ENCODE measurements at places on chromosomes 7 and 10.

DNA sequence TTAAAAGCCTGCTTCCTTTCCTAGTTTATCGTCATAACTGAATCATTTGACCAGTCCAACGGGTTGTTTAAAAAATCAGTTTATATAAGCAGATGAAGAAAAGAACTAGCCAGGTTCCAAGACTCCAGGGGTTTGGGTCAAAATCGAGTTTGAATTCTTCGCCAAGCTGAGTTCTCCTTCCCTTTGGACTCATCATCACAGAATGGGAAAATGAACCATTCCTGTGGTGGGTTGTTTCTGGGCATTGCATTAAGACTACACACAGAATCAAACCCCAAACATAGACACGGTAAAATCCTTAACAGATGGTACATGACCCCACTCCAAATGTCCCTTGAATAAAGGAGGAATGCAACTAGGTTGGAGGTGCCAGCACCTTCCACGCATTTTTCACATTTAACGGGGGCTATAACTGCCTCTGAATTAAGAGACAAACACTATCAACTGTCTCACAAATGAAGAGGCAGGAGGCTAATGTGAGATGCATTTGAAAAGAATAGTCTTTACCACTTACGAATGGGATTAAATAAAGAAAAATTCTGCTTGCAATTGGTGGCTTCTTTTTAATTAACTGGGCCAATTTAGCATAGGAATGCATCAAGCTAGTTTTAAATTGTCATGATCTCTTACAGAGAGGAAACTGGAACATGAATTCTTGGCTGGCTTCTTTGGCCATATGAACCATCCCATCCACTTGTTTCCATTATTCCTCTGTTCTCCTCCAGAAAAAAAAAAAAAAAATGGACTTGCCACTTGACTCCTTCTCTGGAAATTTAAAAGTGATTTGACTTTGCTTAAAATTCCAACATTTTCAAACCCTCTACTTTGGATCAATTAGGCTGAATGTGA lies 61.1 kb downstream of the CHST15 start:
- no peak for DNase-seq

DNA sequence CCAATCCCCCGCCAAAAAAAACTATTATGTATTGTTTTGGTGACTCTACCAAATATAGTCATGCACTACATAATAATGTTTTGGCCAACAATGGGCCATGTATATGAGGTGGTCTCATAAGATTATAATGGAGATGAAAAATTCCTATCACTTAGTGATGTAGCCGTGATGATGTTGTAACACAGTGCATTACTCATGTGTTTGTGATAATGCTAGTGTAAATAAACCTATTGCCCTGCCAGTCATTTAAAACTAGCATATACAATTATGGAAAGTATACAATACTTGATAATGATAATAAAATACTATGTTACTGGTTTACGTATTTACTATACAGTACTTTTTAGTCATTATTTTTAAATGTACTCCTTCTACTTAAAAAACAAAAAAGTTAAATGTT lies 101.5 kb downstream of the SLC25A40 start:
- DNase-seq = no peak

- DNase-seq = no peak
These were observed 20.0 kb downstream of the WNT8B start for GRCh38 chr10:100482834-100483185.

DNA sequence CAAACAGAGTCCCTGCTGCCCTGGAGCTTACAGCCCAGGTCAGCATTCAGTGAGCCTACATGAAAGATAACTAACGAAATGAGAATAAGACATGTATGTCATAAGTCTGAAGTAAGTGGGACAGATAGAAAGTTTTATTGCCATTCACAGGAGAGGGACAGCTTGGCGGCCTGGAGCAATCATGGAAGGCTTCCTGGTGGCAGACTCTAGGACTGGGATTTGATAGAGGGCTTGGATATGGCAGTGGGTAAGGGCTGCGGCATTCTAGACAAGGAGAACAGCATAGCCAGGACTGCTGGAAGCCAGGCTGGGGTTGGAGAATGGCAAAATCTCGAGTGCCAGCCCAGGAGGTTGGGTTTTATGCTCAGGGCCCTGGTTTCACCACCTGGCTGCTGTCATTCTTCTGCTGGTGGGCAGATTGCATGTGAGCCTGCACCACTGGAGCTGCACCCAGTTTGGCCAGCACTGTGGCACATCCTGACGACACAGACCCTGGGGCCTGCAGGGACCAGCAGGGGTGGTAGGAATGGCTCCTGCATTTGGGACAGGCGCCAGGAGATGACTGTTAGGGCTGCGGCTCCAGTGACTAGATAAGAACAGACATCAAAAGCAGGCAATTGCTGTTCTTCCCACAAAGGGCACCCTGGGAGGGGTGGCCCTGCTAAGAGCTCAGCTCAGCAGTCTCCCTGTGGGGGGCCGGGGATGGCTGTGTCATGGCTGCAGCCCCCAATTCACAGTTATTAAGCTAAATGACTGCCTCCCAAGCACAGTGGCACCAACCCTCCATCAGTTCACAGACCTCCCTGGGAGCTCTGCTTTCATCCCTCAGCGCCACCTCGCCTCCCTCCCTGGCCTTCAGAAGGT lies 161.1 kb downstream of the RPS24 start:
- DNase-seq = no peak

DNA sequence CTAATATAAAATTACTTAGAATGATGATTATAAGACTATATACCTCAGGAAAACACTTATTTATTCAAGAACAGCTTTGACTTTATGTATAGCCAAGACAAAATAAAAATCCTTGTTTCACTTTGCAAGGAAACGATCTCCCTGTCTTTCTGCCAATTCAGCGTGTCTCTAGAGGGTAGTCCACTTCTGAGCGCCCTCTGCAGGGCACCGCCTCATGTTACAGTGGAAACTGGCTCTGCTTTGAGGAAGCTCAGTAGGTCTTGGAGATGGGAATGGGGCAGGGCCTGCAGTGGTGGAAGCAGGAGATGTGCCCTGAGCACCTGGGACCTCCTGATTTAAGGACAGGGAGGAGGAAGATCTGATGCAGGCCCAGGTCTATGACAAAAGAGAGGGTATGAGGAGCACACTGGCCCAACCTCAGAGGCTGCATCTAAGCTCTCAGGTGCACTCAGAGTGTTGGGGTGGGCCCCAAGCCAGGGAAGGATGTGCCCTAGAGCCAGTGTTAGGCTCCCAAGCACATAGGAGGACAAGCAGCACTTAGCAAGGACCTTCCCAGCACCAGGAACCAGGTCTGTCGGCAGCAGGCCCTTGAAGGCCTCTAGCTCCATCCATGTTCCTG lies 481.0 kb downstream of the TNS3 start:
- DNase-seq = peak; percentile 20

GRCh38 chr10:35581655-35582054 lies 23.5 kb upstream of the GJD4 start:
- DNase-seq = no peak

DNA sequence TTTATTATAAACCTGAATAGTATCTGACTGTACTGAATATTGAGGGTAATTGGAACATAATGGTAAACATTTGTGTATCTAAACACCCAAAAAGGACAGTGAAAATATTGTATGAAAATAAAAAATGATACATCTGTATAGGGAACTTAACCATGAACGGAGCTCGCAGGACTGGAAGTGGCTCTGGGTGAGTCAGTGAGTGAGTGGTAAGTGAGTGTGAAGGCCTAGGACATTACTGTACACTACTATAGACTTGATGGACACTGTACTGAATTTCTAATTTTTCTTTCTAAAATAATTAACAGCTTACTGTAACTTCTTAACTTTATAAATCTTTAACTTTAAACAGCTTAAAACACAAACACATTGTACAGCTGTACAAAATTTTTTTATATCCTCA lies 454.5 kb upstream of the FZD8 start:
- DNase-seq = no peak

DNA sequence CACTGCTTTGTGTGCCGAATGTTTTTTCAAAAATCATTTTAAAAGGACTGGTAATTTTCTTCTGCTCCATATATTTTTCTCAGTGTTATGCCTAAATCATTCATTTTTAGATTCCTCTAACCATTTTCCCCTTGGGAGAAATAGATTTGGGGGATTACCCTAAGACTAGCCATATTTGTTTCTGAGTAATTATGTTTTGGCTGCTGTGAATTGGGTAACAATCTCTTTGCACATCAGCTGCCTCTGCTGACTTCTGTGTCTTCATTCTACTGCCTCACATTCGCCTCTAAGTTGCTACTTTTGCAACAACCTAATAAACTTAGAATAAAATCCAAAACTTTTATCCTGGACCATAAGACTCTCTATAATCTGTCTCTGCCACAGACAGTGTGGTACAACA lies 18.5 kb upstream of the MRC1 start:
- no peak for DNase-seq

DNA sequence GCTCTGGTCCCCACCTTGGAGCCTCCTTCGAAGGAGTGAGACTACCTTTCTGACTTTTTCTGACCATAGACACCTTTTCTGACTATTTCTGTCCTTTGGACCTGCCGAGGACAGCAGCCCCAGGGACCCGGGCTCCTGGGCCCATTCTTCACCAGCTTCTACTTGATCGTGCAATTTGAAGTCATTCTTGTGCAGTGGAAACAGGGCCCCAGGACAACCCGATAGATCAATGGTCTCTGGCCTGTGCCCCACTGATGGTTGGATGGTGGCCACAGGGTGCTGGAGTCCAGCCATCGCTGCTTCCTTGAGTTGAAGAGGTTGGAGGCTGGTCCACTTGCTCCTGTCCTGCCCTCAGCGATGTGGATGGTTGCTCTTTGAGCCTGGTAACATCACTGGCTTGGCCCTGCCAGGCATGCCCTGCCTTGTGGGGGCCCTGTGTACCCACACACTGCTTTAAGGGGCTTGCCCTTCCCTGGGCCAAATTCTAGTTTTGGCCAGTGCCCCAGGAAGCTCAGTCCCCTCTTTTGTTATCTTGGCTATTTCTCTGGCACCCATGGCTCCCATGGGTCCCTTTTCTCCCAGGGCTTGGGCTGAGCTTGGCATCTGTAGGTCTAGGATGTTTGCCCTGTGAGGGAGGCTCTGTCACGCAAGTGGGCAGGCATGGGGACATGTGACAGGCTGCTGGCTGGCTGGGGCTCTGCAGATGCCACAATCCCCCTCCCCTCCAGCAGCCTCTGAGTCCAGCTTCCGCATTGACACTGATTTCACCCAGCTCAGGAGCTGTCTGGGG lies 375.6 kb upstream of the NUPR2 start:
- no peak for DNase-seq

- DNase-seq = no peak
These were observed 102.1 kb downstream of the FOXL3 start for GRCh38 chr7:391961-392524.

- DNase-seq = no peak
These were observed 207.9 kb downstream of the TNS3 start for GRCh38 chr7:47373871-47374451.

DNA sequence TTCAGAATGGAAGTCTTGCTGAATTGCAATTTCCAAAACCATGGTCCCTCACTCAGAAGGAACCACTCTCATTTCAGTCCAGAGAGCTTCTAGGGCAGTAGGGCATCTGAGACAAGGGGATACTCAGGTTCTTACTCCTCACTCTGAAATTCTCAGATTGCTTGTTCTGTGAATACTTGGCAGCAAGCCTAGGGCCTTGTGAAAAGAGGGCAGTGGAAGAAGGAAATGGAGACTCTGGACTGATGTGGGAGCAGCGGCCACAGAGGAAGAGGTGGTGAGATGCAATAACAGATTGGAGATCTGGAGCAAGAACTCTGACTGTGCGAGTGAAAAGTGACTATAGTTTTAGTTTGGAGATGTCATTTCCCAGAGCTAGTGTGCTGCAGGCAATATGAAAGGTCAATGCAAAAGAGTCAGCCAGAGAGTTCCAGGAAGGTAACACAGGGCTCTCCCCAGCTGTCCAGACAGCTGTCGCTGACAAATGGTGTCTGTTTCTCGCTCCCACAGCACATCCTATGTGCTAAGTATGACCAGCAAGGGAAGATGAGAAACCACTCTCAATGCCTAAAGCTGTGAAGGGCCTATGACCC lies 291.6 kb upstream of the KIAA1217 start:
- DNase-seq = no peak

GRCh38 chr7:118040562-118040961 lies 143.4 kb upstream of the LSM8 start:
- DNase-seq = no peak

DNA sequence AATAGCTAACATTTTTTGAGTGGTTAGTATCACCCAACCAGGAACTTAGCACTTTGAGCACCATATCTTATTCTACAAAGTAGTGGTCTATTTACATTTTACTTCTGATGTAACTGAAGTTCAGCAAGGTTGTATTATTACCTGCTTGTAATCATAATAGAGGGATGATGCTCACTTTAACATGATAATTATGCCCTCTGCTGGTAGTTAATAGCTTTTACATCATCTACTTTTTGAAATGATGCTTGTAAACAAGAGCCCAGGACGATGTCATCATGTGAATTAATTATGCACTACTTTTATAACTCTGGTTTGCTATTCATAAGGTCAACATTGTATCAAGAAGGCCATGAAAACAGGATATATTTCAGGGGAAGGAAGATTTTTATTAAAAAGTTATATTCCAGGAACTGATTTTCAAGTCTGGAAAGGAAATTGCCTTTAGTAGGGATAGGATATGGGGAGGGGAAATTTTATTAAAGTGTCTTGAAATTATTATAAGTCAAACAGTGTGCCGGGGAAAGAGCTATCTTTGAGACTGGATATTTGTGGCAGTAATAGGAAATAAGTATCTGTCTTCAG lies 80.3 kb upstream of the SCIN start:
- DNase-seq = no peak

DNA sequence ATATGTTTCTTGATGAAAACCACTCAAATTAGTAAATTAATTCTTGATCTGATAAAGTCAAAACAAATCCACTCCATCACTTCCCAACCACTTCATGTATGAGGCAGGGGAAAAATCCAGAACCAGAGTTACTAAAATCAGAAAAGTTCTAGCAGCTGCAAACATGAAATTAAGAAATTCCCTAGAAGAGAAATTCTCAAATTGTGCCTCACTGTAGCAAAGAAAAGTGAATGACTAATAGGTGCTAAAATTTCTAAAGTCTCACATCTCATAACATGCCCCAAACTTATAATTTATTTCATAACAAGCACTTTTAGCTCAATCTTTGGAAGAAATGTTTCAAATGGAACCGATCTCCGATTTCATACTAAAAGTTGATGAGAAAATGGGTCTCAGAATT lies 345.0 kb upstream of the AOAH start:
- no peak for DNase-seq

- no peak for DNase-seq
These were observed 58.2 kb downstream of the POU6F2 start for GRCh38 chr7:39035903-39036302.

GRCh38 chr10:3774018-3774813 lies 10.8 kb downstream of the KLF6 start:
- DNase-seq = no peak

DNA sequence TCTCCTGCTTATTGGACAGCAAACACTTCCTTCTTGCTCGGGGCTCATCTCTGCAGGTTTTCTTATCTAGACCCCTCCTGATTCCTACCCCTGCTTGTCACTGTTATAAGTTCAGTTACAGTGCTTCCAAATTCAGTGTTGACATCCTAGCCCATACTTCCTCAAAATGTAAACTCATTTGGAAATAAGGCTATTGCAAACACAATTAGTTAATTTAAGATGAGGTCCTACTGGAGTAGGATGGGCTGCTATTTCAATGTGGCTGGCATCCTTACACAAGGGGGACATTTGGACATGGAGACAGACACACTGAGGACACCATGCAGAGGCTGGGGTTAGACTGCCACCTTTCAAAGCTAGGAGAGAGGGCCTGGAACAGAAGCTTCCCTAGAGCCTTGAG lies 85.2 kb upstream of the NPVF start:
- DNase-seq = no peak

All from neuronal stem cell (in vitro differentiated cells).